Activated naive CD4-positive, alpha-beta T cell (primary cell): ENCODE measurements at places on chromosomes 16 and 17.
A peak's percentile ranks its signal among the peaks of the same experiment; 100 is the strongest.

- DNase-seq, result no peak
Observed at GRCh38 chr16:30741461-30741914, 6.7 kb upstream of the PHKG2 start.

- DNase-seq, result no peak
Observed at GRCh38 chr17:46106966-46107644, 86.1 kb downstream of the KANSL1 start.

GRCh38 chr17:45092911-45093430 is 31.9 kb downstream of the NMT1 start:
- no peak for DNase-seq

DNA sequence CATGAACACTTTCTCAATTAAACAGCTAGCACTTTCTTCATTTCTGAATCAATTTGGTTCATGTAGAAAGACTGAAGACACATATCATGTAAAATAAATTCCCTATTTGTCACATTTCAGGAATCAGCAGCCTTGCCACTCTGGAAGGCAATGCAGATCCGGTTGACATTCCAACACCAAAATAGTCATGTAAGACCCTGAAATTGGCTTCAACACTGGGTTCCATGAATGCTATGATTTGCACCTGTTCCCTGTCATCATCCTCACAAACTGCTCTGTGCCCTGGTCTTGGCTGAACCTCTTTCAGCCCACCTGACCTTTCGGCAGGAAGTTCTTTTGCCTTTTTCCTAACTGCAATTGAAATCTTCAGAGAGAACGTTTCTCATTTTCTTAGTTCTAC is 156.9 kb downstream of the CDH8 start:
- DNase-seq, result no peak

DNA sequence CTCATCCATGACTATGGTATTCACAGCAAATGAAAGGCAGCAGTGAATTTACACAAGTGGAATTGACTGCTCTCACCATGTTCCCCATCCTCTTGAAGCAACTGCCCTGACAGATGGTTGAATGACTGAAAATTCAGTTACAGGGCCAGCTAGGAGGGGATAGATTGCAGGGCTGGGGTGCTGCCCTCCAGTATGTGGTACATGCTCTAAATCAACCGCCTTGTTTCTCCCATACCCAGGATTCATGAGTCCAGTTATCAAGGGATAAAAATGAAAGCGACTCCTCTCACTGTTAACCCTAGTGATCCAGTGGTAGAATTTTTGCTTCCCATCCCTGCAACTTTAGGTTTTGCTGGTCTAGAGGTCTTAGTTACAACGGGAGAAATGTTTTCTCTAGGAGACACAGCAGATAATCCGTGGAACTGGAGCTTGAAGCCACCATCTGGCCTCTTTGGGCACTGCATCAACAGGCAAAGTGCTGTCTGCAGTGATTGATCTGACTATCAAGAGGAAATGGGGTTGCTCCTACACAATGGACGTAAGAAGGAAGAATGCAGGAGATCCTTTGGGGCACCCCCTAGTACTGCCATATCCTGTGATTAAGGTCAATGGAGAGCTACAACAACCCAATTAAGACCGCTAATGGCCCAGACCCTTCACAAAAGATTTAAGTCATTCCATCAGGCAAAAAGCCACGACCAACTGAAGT is 32.0 kb downstream of the SCPEP1 start:
- peak; percentile 19 for DNase-seq

- DNase-seq, result no peak
Observed at GRCh38 chr17:68580236-68580770, 20.9 kb downstream of the FAM20A start.

DNA sequence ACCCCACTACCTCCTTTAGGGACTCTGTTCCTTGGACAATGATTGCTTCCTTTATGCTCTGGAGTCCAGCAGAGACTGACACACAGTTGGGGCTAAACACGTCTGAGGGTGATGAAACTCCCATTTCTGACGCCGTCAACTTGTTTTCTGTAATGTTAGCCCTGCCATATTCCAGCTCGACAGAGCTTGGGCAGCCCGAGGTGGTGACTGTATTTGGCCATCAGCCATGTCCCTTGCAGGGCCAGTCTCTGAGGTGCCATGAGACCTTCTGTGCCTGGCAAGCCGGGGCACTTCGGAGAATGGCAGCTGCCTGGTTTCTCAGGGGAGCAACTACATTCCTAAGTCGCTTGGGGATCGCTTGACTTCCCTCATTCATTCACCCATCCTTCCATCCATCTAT is 278.9 kb upstream of the TNRC6C start:
- DNase-seq, result no peak

GRCh38 chr17:49755663-49756283 is 8.2 kb downstream of the FAM117A start:
- no peak for DNase-seq

DNA sequence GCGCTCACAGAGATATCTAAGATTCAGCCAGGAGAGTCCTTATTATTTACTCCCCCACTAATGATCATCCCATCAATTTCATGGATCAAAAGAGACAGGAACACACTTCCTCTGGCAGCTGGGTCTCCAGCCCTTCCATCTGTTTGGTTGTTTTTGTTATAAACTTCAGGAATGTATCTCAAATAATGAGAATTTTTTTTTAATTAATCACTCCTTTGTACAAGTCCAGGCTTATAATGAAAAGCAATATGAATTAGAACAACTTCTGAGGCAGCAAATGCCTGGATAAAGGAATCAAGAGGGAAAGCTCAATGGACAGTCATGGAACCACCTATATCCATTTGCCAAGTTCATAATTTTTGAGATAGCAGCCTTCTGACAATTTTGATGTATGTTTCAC is 73.4 kb downstream of the HS3ST3B1 start:
- DNase-seq, result no peak

DNA sequence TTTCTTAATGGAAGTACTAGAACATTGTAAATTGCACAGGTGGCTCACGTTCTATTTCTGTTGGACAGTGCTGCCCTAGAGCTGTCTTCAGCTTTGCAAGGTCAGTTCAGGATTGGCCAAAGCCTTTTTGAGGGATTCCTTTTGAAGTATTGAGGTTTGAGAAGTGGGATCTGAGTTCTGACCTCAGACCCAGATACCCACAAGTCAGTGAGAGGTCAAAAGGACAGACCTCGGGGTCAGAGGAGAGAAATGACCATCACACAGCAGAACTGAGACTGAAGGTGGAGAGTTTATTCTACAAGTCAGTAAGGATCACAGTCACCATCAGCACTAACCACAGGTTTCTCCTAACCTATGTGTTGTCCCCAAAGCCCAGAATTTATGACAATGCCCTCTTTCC is 1.7 kb downstream of the ACSM5 start:
- no peak for DNase-seq

DNA sequence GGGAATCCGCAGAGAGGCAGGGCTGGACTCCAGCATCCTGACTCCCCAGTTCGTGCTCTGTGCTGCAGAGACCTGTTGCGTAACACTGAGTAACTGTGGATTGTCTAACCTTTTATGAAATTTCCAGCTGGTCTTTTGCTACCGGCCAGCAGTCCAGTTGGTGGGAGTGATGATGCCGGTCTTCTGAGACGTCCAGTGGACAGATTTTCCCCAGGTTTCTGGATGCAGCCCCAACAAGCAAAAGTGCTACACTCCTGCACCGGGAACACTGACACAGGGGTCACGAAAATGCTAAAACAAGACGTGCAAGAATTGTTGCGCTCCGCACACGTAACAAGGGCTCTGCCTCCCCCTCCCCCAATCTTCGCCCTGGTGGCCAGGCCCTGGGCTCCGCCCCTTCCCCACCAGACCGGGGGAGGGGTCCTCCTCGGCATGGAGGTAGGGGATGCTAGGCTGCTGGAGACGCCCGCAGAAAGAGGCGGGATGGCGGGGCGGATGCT is 701 bp upstream of the MRC2 start:
- DNase-seq, result no peak
